ENCODE measurements at places on chromosomes 12 and 14.

DNA sequence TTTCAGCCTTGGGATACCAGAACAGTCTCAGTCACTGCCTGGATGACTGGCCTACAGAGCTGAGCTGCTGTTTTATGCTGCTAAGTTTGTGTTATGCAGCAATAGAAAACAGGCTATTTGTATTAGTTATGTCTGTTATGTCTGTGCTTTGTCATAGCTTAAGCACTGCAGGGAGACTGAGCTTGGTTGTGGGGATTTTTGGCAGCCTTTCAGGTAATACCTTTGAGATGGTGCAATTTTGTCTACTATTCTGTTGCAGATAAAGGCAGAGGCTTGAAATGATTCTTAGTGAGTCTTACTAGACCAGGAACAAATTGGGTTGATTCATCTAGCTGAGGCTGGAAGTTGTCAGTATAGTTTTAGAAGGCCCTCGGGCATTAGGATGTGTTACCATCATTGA is 201.3 kb upstream of the RBM19 start:
- no peak for DNase-seq

DNA sequence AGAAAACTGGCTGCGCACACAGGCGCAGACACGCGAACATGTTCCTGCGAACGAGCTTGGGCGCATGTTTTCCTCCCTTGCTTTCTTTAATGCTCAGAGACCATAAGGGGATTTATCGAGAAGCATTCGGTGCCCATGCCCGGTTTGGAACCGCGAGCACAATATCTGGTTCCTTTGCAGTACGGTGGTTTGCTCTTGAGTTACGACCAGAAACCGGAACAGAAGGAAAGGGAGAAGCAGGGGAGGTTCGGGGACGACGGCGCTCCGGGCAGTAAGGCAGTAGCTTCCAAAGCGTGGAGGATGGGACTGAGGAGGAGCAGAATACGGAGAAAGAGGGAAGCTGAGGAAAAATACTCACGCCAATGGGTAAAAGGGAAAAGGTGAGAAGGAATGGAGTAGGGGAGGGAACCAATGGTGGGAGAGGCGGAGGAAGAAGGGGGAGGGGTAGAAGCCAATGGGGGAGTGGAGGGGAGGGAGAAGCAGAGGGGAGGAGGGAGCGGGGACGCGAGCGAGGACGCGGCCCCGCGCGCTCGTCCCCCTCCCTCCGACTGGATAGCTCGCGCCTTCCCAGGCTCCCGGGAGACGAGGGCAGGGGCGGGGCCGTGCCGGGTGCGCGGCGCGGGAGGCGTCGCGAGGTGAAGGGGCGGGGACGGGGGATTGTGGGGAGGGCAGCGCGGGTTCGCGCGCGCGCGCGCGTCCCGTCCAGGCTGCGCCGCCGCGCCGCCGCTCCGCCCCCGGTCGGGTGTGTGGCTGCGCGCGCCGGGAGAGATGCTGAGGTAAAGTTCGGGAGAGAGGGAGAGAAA is 625 bp upstream of the ARHGAP5 start:
- peak; percentile 30 for DNase-seq

- DNase-seq, result no peak
Measured at GRCh38 chr12:77847680-77848431, 17.2 kb downstream of the NAV3 start.

GRCh38 chr14:63860146-63860545 is 7.3 kb downstream of the SYNE2 start:
- DNase-seq, result no peak

GRCh38 chr14:99118946-99119345 is 153.1 kb downstream of the BCL11B start:
- DNase-seq, result no peak

GRCh38 chr14:65187421-65188049 is 85.2 kb upstream of the MAX start:
- DNase-seq, result no peak

- DNase-seq, result no peak
Measured at GRCh38 chr12:104177663-104178501, 37.7 kb upstream of the TXNRD1 start.

DNA sequence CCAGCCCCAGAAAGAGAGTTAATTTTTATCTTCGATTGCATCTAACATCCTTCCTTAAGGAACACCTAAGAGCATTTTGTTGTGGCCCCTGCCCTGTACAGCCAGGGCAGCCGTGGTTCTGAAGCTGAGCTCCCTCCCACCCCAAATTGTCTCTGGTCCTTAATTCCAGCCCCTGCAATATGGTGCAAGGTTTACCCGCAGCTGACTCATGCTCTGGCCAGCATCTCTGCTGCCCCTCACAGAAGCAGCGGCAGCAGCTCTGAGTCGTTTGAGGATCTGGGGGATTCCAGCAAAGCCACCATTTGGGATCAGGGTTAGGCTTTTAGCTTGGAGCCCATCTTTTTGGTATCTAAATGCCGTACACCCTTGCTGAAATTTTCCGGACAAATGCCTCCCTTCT is 3.3 kb downstream of the DLK1 start:
- no peak for DNase-seq

DNA sequence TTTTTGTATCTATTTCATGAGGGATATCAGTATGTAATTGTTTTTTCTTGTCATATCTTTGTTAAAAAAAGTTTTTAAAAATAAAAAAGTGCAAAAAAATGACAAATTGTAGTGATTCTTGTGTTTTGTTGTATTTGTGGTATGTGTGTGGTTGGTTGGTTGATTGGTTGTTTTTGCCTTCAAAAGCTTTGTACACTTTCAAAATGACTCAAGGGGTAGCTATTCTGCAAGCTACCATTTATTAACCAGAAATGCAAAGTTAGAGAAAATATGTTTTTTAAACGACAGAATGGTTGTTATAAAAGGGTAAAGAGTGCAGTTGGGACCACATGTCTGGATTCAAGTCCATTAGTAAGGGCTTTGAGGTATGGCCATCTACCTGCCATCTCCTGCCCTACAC is 119.3 kb downstream of the SLC35F4 start:
- DNase-seq, result no peak

GRCh38 chr12:121534495-121535148 is 46.2 kb downstream of the KDM2B start:
- no peak for DNase-seq

GRCh38 chr14:100045642-100046344 is 19.4 kb upstream of the EVL start:
- no peak for DNase-seq

GRCh38 chr14:105601360-105602242 is 75.2 kb downstream of the TMEM121 start:
- DNase-seq, result no peak

DNA sequence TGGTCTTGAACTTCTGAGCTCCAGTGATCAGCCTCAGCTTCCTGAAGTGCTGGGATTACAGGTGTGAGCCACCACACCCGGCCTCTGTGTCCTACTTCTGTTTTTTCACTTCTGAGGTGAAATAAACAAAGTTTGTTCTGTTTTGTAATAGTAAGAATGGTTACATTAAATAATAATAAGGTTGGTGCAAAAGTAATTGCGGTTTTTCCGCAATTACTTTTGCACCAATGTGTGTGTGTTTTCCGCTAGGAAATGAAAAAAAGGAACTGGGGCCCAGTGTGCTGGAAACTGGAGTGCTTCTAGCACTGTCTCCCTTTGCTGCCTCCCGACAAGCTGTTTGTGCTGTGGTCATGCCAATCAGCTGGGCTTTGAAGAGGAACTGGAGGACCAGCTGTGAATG is 140.9 kb downstream of the NTS start:
- DNase-seq, result no peak

GRCh38 chr14:51228890-51229289 is 11.2 kb upstream of the TMX1 start:
- no peak for DNase-seq

DNA sequence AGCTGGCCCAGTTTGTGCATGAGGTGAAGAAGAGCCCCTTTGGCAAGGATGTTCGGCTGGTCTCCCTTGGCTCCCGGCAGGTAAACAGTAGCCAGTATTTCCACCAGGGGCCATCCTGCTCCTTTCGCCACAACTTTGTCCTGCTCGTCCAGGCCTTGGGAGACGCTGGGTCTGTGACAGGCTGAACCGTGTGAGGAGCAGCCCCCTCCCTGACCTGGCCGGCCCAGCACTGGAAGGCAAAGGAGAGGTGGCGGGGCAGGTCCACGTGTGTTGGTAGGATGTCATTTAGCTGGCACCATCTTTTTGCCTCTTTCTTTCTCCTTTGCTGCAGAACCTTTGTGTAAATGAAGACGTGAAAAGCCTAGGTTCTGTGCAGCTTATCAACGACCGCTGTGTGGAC is 15.4 kb downstream of the DDX11 start:
- DNase-seq, result no peak

GRCh38 chr14:105100910-105101309 is 35.7 kb upstream of the GPR132 start:
- DNase-seq, result no peak

DNA sequence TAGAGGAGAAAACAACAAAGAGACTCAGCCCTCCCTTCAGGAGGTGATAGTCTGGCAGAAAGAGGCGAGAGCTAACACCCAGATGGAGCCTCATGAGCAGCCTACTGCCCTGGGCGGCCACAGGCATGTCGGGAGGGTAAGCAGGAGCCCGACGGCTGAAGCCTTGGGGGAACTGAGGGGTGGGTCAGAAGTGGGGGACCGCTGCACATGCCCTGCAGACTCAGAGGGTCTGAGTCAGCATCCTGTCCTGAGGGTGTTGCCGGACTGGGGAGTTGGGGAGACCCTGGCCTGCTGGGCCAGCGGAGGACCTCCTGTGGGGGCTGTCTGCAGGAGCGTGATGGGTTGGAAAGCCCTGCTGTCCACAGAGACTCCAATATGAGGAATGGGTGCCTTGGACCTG is 15.9 kb upstream of the INF2 start:
- no peak for DNase-seq

DNA sequence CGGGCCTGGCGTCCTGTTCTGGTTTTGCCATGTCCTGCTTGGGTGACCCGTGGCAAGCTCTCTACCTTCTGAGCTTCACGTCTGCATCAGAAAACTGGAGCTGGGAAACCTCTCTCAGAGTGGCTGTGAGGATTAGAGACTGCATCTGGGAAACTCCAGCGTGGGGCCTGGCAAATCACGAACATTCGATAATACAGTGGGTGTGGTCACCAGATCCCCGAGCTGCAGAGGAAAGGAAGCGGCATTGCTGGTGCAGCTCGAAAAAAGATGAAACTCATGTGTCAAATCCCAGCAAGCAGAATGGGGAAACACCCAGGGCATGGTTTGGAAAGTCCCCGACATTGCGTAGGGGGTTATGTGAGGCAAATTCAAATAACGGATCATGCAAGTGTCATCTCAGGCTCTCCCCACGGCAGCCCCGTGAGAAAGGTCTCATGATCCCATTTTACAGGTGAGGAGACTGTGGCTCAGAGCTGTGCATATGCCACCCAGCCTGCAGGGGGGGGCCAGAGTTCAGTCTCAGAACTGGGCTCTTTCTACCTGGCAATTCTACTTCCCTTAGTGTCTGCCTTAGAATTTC is 98.1 kb upstream of the VRK1 start:
- DNase-seq, result no peak

DNA sequence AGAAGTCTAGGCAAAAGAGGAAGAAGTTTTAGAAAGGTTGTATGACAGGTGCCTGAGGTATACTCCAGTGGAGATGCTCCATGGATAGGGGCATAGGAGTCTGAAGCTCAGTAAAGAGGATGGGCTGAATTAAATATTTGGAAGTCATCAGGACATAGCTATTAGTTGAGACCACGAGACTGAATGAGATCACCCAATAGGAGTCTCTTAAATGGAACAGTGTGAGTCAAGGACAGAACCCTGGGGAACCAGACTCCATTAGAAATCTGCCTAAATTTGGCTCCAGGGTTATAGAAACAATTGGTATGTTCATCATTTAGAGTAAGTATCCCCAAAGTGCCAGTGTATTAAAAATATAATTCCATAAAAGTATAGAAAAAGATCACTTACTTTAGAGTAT is 172.6 kb downstream of the PRKCH start:
- DNase-seq, result no peak

DNA sequence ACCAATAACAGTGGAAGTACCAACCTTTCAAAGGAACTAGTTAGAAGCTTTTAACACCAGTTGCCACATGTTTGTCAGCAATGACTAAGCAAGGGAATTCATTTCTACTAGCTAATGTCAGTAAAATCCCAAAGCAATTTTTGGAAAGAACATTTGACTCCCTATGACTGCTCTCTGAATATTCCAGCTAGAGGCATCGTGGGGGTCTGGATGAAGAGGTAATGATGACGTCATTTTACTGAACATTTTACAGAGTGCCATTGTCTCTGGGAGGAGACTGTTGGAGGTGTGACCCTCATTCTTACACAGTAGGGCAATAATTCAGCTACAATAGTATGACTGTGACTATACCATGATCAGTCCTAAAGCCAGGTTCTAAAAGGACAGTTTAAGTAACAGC is 204.8 kb downstream of the ITPR2 start:
- DNase-seq, result no peak

DNA sequence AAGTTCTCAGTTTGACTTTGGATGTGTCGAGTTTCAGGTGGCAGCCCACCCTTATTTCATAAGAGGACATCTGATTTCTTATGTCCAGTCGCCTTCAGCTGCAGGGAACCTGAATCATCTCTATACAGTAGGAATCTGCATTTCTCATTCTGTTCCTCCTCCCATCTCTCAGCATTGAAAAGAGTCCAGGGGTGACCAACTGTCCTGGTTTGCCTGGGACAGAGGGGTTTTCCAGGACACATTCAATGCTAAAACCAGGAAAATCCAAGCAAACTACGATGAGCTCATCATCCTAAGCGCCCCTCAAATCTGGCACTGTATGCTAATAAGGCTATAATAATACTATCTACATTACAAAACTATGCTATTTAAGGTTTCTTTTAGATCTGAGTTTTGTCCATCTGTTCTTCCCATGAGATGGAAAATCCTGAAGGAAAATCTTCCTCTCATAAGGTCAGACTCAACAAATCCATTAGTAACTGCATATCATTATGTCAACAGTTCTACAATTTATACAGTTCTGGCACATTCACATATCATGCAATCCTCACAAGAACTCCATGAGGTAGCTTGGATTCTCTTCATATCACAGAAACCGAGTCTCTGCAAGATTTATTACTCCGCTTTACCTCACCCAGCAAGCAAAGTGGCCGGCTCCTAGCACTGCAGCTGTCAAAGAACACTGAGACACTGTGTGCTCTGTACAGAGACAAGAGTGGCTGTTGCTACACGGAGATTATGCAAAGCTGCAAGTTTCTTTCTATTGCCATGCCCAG is 15.6 kb upstream of the CALM1 start:
- DNase-seq, result no peak

DNA sequence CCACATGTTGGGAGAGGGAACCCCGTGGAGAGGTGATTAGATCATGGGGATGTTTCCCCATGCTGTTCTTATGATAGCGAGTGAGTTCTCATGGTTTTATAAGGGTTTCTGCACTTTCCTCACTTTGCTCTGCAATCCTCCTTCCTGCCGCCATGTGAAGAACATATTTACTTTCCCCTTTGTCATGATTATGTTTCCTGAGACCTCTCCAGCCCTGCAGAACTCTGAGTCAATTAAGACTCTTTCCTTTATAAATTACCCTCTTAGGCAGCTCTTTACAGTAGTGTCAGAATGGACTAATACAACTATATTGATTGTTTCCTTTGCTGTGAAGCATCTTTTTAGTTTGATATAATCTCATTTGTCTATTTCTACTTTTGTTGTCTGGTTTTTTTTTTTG is 13.1 kb upstream of the RASSF9 start:
- DNase-seq, result no peak

- no peak for DNase-seq
Measured at GRCh38 chr12:13195785-13196129, 769 bp upstream of the EMP1 start.

Data from CMK (cell line).